ENCODE measurements at places on chromosomes 7 and 10. TPM values are rescaled to one million over a fixed set of nuclear protein-coding genes. Genes with fewer than 3 reads are reported as not detected.

The LRRC18 gene
- 0.32 TPM for total RNA-seq

The BTBD16 gene
- 2.6 TPM for total RNA-seq

The EBF3 gene
- total RNA-seq = 29.4 TPM

The AFAP1L2 gene
- 32.6 TPM for total RNA-seq

The CLCN1 gene
- 0.16 TPM for total RNA-seq

The MKX gene
- total RNA-seq = 6.2 TPM

The FAM25A gene
- not detected for total RNA-seq

The LIPJ gene
- 0.26 TPM for total RNA-seq

The C10orf143 gene
- 1.6 TPM for total RNA-seq

The TMEM140 gene
- total RNA-seq = 9.2 TPM

The PAOX gene
- total RNA-seq = 4.3 TPM

The TMUB1 gene
- total RNA-seq = 9.7 TPM

The CALHM2 gene
- 17.4 TPM for total RNA-seq

The PDZD7 gene
- 0.21 TPM for total RNA-seq

The PRKAR2B gene
- 60.1 TPM for total RNA-seq

The SYT15B gene
- total RNA-seq = 1.8 TPM

The SEMA4G gene
- total RNA-seq = 1.2 TPM

The C7orf57 gene
- 0.21 TPM for total RNA-seq

The SLC16A12 gene
- 4.2 TPM for total RNA-seq

The UCMA gene
- not detected for total RNA-seq

The NRCAM gene
- 9.7 TPM for total RNA-seq
